H1 (cell line): ENCODE measurements at places on chromosomes 11 and 22. TPM values are rescaled to one million over a fixed set of nuclear protein-coding genes. Genes with fewer than 3 reads are reported as not detected.
A peak's percentile ranks its signal among the peaks of the same experiment; 100 is the strongest.

DNA sequence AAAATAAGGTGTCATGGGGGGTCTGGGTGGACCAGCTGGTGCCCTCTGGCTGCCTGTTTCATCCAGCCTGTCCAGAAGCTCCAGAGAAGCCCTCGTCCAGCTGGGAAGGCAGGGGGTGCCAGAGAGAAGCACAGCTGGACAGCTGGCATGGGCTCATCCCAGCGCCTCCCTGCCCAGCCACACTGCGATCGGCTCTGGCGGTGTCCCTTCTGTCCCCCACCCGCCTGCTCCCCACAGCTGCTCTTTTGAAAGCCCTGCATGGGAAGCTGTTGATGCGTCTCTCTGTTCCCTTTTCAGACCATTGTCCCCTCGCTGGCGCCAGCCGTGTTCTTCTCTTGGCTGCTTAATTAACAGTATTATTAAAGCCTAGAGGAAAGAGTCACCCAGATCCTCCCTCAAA, 86.5 kb downstream of the MN1 start:
- no peaks in the 10 kb centered on the region for H3K36me3 ChIP-seq
- H3K4me3 ChIP-seq = no peak overlapping the region
- no peaks in the 10 kb centered on the region for H3K27me3 ChIP-seq
- peaks cover 9% of the 10 kb centered on the region for H3K4me1 ChIP-seq
- DNase-seq = no peak

DNA sequence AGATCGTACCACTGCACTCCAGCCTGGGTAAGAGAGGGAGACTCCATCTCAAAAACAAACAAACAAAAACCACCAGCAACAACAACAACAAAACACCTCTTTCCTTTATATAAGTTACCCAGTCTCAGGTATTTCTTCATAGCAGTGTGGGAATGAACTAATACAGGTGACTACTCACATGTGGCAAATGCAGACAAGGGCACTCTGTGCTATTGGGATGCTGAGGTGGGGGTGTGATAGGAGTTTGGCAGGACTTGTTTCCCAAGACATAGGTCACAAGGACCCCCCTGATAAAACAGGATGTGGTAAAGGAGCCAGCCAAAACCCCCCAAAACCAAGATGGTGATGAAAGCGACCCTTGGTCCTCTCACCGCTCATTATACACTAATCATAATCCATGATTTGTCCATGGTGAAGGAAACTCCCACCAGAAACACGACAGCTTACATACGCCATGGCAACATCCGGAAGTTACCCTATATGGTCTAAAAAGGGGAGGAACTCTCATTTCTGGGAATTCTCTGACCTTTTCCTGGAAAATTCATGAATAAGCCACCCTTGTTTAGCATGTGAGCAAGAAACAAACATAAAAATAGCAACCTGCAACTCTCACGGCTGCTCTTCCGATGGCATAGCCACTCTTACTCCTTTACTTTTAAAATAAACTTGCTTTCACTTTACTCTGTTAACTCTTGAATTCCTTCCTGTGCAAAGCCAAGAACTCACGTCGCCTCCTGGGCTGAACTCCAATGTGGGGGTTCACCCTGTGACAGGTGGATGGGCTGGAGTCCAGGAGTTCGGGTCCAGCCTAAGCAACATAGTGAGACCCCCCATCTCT, 18.8 kb upstream of the INCENP start:
- H3K27ac ChIP-seq = no peak overlapping the region
- no peak overlapping the region for H3K4me3 ChIP-seq
- H3K36me3 ChIP-seq = no peaks in the 10 kb centered on the region
- DNase-seq = no peak
- no peaks in the 10 kb centered on the region; the same call in 1 of the 2 replicates for H3K4me1 ChIP-seq
- H3K27me3 ChIP-seq = no peaks in the 10 kb centered on the region

DNA sequence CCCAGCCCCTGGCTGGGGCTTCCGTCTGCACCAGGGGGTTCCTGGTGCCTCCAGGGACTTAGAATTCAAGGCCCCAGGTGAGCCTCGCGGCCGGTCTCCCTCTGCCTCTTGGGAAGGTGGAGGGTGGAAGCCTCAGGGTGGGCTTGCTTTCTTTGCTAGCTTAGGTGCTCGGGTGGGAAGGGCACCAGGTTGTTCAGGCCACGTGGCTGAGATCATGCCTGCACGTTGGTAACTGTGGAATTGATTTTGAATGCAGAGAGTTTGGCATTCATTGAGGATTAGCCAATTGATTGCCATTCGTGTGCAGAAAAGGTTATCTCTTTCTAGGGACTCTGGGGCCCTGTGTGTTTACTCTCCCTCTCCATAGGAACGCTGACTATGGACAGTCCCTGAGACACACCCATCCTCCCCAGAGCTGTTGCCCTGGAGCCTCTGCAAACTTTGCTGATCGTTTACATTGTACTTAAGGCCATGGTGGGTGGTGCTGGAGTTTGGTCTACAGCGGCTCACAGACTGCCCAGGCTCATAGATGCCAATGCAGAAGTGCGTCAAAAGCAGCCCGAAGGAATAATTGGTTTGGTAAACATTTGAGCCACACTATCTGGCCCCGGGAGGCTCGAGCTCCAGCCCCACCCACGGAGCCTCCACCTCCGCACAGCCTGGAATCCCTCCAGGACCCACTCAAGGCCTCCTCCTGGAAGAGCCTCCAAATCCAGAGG, 1457.7 kb downstream of the BRD1 start:
- peak overlapping the region; percentile 40; the same call in 1 of the 2 replicates for H3K4me3 ChIP-seq
- no peaks in the 10 kb centered on the region for H3K36me3 ChIP-seq
- no peaks in the 10 kb centered on the region for H3K27me3 ChIP-seq
- H3K4me1 ChIP-seq = peaks cover 16% of the 10 kb centered on the region

DNA sequence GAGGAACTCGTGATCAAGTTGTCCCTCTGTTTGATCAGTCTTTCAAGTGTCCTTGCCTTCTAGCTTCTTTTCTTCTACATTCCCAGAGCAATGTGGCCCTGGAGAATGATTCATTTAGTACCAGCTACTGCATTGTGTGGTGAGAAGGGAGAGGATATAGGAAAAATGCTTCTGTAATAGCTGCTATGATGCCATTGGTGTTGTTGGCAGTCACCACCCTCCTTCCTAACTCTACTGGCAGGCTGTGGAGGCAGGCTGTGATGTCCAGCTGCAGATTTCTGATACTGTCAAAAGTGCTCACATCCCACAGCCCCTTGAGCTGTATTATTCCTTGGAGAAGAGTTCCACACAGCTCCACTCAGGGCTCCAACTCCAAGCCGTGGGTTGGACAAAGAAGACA, 52.8 kb downstream of the ENDOD1 start:
- H3K36me3 ChIP-seq = no peaks in the 10 kb centered on the region
- no peak overlapping the region for H3K27ac ChIP-seq
- H3K4me1 ChIP-seq = no peaks in the 10 kb centered on the region
- no peak for DNase-seq
- H3K4me3 ChIP-seq = no peak overlapping the region
- H3K27me3 ChIP-seq = peaks cover 14% of the 10 kb centered on the region; the same call in 1 of the 2 replicates

GRCh38 chr11:114617157-114618124, 21.9 kb upstream of the NXPE4 start:
- no peak for DNase-seq
- no peaks in the 10 kb centered on the region for H3K27me3 ChIP-seq
- no peak overlapping the region for H3K27ac ChIP-seq
- no peak overlapping the region for H3K4me3 ChIP-seq

DNA sequence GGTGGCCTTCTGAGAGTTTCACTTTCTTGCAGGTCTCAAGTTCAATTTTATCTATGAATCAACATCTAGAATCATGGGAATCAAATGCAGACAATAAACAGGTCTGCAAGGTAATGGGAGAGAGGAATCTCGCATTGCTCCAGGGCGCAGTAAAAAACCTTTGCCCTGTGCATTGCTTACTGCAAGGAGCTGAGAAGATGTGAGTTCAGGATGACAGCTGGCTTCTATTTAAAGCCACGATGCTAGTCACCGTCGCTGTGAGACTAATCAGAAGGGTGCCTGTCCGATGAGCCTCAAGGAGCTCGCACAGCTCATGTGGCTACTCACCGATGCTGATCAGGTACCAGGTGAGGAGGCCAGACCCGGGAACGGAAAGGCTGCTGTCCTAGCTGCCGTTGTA, 30.2 kb upstream of the APOA1 start:
- H3K4me1 ChIP-seq = no peaks in the 10 kb centered on the region
- DNase-seq = no peak
- H3K27me3 ChIP-seq = no peaks in the 10 kb centered on the region
- no peaks in the 10 kb centered on the region; the same call in 1 of the 2 replicates for H3K36me3 ChIP-seq
- no peak overlapping the region for H3K27ac ChIP-seq

DNA sequence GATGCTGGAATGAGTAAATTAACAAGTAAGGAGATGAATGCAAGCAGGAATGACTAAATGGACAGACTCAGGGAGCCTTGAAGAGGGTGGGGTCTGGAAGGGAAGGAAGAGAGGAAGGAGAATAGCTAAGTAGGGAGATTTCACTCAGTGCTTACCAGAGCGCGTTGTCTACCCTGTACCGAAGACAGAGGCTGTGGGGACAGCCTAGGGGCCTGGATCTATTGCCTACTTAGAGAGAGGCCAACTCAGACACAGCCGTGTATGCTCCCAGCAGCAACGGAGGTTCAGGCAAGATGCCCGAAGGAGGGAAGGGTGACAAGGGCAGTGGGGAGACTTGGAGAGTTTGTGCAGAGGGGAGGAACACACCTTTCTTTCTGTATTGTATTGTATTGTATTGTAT, at the start of gene FOLR2:
Gene FOLR2, plus strand, starts transcription at position 157 of the 400 bp plus-strand sequence. CDS start 1,791 bp downstream, outside the sequence.
- H3K36me3 ChIP-seq = no peaks in the 10 kb centered on the region
- no peak within 1 kb of the TSS for H3K27ac ChIP-seq
- no peak for DNase-seq
- no peak within 1 kb of the TSS for H3K4me3 ChIP-seq

CCDC86 gene
- total RNA-seq = 76.4 and 77.1 TPM in 2 replicates

SYCE3 gene
- not detected in 2 replicates for total RNA-seq

MUC5B gene
- total RNA-seq = 0.02 and 0.31 TPM in 2 replicates

MFRP gene
- not detected in 2 replicates for total RNA-seq
